A172 (cell line): ENCODE measurements at places on chromosomes 2 and 18. TPM values are rescaled to one million over a fixed set of nuclear protein-coding genes. Genes with fewer than 3 reads are reported as not detected.

- no peak for DNase-seq
Measured at GRCh38 chr2:240648650-240649275, 23.5 kb downstream of the GPR35 start.

- no peak for DNase-seq
Measured at GRCh38 chr18:42080340-42080739, 125.3 kb downstream of the PIK3C3 start.

IMMT gene
- total RNA-seq = 83.8 and 92.7 TPM in 2 replicates

GRCh38 chr2:219279916-219280516 is 850 bp downstream of the DNAJB2 start:
- no peak for DNase-seq

TEX44 gene
- total RNA-seq = not detected in 2 replicates

- DNase-seq = no peak
Measured at GRCh38 chr18:2897448-2898185, 50.8 kb downstream of the EMILIN2 start.
